ENCODE measurements at places on chromosomes 7 and 10.

DNA sequence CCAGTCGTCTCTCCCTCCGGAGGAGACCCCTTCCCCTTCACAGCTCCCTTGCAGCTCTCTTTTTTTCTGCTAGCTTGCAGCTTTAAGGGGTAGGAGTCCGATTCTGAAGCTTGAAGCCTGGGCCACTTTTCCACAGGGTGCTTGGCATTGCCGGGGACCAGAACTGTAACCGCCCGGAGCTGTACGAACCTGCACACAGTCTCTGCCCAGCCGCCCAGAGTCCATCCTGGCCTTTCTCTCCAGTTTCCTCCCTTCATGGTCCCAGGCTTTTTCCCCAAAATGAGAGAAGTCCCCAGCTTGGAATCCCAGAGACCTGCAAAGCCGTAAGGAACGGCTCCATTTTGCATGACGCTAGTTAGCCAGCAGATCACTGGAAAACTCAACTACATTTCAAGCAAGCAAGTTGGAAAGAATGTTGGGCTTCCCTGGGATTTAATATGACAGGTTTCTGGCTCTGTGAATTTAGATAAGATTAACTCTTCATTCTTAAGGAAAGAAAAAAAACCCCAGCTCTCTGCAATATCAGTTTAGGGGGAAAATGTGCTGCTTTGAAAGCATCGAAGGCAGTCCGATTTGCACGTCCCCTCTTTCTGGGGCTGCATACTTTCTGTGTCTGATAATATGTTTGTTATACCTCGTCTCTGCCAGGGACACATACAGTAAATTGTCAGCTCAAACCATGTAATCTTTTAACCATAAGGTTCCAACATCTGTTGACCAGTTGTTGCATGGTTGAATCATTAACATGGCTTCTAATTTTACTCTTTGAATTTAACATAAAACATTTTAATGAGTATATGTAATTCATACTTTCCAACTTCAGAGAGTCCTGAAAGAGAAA lies 190.0 kb upstream of the LYZL2 start:
- no peak for DNase-seq

DNA sequence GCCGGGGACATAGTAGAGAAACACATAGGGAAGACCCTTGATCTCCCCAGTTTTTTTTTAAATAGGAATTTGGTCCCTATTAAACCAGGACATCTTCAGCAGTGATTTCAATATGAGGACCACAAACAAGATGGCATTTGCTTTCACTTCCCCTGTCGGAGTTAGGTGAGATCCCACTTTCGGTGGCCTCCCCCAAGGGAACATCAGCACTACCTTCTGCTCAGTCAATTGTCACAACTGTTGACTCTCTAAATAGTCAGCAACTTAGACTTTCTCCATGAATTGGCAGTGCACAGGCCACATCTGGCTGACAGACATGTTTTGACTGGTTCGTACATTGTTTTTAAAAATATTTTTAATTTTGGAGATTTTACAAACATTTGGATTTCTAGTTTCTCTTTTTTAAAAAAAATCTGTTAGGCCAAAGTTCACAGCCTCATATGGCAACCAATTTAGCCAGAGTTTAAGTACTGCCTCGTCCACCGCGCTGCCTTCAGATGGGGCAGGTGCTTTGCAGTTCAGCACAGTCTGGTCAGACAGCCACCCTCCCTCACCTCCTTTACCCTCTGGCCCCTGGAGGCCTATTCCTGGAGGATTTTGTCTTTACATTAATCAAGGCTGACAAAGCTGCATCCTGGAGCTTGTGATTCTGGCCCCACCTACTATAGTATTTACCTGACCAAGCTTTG lies 139.2 kb upstream of the PRR15 start:
- no peak for DNase-seq

- no peak for DNase-seq
These were observed 14.5 kb upstream of the NEBL start for GRCh38 chr10:20911626-20912025.

DNA sequence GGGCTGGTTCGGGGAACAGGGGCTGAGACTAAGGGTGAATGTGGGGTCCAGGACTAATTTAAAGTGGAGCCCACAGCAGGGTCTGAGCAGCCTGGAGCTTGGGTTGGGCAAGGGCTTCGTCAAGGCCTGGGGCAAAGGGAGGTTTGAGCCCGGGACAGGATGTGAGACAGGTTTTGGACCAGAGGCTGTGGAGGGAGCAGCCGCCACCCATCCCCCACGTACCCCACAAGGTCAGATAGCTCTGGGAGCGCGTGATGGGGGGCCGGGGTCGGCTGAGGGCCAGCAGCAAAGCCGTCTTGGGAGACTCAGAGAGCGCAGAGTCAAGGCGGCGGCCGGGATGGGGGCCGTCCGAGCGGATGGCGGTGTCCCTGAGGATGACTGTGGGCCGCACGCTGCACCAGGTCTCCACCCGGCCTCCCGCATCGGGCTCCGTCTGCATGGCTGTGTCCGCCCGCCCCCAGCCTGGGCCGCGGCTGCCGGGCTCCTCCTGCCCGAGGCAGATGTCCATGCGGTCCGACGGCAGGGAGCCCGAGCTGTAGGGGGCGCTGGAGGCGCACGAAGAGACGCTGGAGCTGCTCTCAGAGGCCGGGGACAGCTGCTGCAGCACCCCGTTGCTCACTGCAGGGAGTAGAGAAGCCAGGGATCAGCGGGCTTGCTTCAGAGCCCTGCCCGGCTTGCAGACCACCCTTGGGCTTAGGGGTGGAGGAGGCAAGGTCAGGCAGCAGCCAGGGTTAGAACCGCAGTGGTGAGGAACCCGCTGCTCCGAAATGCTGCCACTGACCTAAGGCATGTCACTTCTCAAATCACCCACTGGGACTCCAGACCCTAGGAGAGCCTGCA lies 12.1 kb downstream of the PDZD7 start:
- peak; percentile 95 for DNase-seq

DNA sequence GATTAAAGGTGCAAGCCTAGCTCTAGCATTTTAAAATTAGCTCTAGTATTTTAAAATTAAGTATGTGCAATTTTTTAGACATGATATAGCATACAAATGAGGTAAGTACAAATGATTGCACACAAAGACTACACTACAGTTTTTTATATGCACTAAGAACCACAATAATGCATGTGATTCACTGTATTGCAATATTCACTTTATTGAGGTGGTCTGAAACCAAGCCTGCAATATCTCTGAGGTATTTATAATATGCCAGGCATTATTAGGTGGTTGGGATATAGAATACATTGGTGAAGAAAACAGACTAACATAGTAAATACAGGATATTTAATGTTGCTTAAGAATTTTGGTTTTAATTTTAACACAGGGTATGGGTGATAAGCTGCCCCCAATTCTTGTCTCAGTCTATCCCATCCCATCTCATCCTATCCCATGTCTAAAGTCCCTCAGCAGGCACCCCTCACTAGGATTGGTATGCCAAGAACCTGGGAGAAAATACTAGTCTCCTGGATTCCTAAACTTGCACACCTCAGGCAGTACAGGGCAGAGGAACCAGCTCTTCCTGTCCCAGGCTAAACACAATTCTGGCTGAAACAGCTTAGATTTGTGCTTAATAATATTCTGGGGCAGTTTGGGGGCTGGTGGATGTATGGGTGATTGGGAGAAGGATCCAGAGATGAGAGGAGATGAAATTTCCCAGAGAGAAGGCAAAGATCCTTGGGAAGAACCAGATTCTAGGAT lies 90.4 kb downstream of the HIPK2 start:
- no peak for DNase-seq

DNA sequence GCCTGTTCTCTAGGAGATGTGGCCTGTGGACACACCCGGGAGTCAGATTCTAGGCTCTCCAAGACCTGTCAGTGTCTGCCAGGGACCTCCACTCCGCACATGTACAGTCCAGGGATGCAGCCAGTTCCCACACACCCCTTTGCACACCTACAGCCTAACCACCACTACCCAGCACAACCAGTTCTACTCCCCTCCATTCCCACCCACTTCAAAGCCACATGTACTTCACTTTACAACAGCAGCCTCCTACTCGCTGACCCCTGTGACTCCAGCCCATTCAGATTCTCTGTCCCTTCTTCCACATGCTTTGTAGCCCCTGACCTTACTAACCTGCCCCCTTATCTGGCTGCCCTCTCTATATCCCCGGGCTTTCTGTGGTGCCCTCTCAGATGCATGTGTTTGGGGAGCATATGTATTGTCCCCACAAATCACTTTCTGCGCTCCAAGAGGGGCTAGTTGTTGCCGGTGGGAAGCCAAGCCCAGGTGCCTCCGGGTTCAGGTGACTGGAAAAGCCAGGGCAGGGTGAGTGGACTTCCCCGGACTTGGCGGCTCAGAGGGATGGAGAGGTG lies 7.2 kb downstream of the LBX1 start:
- no peak for DNase-seq

- DNase-seq = no peak
These were observed 96.1 kb upstream of the KCNIP2 start for GRCh38 chr10:101939729-101940128.

DNA sequence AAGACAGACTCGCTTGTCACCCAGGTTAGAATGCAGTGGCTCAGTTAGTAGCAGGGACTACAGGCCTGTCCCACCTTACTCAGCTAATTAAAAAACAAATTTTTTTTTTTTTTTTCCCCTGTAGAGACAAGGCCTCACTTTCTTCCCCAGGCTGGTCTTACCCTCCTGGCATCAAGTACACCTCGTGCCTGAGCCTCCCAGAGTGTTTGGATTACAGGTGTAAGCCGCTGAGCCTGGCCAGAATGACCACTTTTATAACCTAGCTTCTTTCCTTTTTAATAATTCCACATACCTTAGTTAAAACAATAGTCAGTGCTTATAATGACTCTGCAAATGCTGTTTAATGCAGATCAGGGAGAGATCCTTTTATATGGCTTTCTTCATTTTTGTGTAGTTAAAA lies 31.3 kb downstream of the RSBN1L start:
- peak; percentile 80 for DNase-seq

DNA sequence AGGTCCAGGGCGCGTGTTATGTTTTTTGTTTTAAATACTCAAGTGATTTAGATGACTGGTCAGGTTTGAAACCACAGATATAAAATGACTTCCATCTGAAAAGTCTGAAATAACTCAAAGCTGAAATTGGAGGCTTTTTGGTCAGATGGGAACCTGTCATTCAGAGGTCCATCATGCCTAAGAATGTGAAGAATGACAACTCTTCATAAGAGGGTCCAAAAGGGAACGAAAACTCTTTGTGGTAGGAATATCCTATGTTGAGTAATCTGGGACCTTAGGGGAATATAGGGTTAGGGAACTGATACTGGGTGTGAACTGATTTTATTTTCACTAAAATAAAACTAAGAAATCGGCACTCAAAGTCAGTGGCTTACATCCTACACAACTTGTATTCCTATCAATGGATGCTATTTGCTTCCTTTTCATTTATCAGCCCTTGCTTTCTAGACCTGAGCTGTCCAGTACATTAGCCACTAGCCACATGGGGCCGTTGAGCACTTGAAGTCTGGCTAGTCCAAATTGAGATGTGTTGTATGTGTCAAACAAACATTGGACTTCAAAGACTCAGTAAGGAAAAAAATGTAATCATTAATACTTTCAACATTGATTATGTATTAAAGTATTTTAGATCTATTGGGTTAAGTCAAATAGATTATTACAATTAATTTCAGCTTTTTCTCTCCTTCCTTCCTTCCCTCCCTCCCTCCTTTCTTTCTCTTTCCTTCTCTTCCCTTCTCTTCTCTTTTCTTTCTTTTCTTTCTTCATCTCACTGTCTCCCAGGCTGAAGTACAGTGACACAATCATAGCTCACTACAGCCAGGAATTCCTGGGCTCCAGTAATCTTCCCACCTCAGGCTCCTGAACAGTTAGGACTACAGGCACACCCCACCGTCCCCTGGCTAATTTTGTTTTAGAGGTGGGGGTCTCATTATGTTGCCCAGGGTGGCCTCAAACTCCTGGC lies 56.5 kb upstream of the KDM7A start:
- DNase-seq = no peak

DNA sequence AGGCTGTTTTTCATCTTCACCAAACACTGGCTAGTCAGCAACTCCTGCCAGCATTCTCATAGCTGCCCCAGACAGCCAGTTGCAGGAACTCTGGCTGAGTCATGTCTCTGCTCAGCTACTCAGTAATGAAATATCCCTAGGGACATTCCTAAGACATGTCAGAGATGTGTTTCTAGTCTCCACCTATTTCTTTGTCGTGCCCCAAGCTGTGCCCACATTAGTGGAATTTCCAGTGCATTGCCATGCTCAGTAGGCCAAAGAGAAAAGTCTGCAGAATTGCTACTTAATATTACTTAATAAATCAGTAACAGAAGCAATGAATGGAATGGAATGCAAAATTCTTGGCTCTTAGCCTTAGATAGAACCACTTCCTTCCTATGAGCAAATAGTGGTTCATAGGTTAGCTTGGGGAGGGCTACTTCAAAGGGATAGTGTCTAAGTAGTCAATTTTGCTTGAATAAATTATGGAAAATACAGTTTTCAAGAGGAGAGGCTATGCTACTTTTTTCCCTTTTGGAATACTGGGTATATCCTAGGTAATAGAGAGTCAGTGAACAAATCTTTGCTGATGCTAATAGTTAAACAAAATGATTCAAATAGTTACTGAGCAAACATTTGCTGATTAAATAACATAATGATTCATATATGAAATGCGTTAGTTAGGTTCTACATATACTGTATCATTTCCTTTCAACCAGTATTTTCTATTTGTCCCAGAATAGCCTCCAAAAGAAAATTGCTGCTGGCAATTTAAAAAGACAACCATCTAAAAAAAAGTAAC lies 23.6 kb upstream of the SEMA3C start:
- peak; percentile 54 for DNase-seq

DNA sequence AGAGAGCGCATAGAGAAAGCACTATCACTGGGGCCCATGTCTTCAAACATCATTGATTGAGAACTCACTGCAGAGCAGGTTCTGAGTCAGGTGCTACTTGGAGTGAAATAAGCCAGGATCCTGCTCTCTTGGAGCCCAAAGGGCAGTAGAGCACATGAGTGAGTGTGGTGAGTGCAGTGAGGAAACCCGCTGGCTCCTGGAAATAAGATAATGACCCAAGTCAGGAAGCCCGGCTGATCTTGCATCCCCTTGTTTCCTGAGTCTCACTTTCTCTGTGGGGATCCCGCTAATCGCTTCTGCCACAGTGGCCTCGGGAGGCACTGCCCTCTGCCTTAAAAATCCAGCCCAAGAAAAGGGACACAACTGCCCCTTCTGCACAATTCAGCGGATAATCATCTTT lies 7.1 kb upstream of the FAM107B start:
- DNase-seq = no peak

DNA sequence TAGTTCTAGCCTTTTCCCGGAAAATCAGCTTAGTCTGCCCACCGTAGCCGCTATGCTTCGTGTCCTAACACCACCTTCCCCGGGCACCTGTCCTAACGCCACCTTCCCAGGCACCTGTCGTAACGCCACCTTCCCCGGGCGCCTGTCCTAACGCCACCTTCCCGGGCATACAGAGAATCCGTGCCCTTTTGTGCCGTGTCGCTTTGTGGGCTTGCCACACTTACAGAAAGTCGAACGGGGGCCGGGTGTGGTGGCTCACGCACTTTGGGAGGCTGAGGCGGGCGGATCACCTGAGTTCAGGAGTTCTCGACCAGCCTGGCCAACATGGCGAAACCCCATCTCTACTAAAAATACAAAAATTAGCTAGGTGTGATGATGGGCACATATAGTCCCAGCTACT lies 73.6 kb upstream of the DNAJB6 start:
- no peak for DNase-seq

Measured in DMS53 (cell line).